ENCODE measurements at places on chromosomes 5 and 9.

- no peak for DNase-seq
Measured at GRCh38 chr5:67679184-67679841, 482.7 kb upstream of the CD180 start.

GRCh38 chr5:149895416-149896345 lies 48.9 kb downstream of the PDE6A start:
- no peak for DNase-seq

- DNase-seq, result no peak
Measured at GRCh38 chr5:116626272-116626723, 51.7 kb upstream of the SEMA6A start.

GRCh38 chr5:148848393-148849031 lies 22.1 kb downstream of the ADRB2 start:
- no peak for DNase-seq

DNA sequence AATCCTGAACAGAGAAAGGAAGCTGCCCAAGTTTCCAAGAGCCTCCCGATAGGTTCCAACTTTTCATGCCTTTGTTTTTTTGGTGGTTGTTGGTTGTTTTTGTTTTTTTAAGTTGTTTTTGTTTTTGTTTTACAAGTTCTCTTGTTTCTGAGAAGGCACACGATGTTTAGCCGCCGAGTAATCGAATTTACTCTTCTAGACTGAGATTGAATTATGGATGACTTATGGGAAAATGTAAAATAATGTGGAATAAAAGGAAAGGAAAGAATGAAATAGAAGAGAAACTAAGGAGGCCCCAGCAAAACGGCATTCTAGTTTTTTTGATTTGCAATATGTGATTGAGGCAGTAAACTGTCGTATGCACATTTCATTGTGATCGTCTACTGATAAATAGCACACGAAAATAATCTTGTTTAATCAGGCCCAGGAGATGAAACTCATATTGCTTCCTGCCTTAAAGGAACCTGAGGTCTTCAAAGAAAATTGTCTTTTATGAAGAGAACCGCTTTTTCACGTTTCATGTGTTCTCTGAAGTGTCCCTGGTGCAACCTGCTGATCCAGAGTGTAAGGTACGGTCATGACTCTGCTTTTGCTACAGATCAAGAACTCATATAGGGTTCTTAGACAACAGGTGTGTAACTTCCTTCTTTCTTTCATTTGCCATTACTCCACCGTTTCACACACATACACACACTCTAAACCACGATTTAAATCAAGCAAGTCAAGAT lies 1.3 kb upstream of the GNAQ start:
- DNase-seq, result no peak

DNA sequence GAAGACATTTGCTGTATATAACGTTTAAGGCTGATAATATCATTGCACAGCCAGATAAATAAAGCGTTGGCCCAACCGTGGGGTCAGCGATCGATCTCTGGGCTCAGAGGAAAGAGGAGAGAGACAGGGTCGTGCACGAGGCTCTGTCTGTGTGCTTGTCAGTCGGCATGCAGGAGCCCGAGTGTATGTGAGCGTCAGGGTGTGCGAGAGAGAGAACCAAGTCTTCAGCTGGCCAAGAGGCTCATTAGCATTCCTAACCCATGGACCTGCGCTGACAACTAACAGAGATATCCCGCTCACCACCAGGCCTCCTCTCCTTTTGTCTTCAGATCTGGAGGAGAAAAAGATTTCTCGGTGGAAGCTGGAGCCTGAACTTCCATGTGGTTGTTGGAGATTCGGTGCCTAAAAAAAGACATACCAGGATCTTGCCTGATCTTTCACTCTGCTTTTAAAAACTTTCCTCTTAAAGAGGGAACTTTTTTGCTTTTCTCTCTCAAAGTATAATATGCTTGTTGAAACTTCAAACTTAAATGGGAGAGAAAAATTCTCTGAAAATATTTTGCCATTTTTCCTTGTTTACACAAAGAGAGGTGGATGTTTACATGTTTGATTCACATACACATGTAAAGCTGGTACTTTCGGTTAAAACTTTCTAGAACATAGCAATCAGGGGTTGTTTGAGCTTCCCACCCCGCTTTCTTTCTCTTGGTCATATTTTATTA lies 16.5 kb downstream of the NR2F1 start:
- no peak for DNase-seq

- no peak for DNase-seq
Measured at GRCh38 chr5:160092960-160093707, 26.1 kb downstream of the PWWP2A start.

- DNase-seq, result no peak
Measured at GRCh38 chr9:109256336-109256735, 64.5 kb downstream of the EPB41L4B start.

- DNase-seq, result no peak
Measured at GRCh38 chr5:638501-639252, 26.5 kb downstream of the CEP72 start.

GRCh38 chr5:17225520-17225919 lies 8.1 kb downstream of the BASP1 start:
- DNase-seq, result no peak
